ENCODE measurements at places on chromosomes 6 and 20. TPM values are rescaled to one million over a fixed set of nuclear protein-coding genes. Genes with fewer than 3 reads are reported as not detected.

DNA sequence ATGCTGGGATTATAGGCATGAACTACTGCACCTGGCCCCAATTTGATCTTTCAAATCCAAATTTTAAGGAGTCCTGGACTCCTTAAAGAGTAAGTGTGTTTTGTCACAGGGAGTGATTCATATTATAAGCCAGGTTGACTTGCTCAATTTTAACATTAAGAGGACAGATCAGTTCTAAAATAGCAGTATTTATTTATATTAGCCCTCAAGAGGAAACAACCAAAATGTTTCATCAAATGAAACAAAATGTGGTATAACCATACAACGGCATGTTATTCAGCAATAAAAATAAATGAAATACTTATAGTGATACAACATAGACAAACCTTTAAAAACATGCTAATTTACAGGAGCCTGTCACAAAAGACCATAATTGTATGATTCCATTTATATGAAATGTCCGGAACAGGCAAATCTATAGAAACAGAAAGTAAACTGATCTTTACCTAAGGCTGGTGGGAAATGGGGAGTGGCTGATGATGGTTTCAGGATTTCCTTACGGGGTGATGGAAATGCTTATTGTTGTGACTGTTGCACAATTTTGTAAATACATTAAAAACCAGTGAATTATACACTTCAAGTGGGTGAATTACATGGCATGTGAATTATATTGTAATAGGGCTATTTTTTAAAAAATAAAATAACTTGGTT is 637.4 kb downstream of the MMUT start:
- H3K27me3 ChIP-seq: no peaks in the 10 kb centered on the region
- H3K27ac ChIP-seq: no peak overlapping the region
- DNase-seq: no peak
- H3K4me1 ChIP-seq: no peaks in the 10 kb centered on the region

DNA sequence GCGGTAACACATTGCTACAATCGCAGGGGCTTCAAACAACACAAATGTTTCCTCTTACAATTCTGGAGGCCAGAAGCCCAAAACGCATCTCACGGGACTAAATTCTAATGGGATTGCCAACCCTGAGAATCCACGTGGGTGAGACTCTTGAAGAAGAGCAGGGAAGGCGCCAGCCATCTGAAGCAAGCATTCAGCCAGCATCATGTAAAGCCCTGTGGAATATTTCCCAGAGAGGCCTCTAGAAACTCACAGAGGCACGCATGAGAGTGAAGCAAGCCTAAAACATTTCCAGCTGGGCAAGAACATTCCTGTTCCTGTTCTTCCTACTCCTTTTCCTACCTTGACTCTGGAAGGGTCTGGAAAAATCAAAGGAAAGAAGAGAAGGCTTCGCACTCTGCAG is 19.6 kb upstream of the FNDC1 start:
- H3K4me3 ChIP-seq: no peak overlapping the region
- no peaks in the 10 kb centered on the region for H3K4me1 ChIP-seq
- DNase-seq: no peak
- no peaks in the 10 kb centered on the region for H3K36me3 ChIP-seq

DNA sequence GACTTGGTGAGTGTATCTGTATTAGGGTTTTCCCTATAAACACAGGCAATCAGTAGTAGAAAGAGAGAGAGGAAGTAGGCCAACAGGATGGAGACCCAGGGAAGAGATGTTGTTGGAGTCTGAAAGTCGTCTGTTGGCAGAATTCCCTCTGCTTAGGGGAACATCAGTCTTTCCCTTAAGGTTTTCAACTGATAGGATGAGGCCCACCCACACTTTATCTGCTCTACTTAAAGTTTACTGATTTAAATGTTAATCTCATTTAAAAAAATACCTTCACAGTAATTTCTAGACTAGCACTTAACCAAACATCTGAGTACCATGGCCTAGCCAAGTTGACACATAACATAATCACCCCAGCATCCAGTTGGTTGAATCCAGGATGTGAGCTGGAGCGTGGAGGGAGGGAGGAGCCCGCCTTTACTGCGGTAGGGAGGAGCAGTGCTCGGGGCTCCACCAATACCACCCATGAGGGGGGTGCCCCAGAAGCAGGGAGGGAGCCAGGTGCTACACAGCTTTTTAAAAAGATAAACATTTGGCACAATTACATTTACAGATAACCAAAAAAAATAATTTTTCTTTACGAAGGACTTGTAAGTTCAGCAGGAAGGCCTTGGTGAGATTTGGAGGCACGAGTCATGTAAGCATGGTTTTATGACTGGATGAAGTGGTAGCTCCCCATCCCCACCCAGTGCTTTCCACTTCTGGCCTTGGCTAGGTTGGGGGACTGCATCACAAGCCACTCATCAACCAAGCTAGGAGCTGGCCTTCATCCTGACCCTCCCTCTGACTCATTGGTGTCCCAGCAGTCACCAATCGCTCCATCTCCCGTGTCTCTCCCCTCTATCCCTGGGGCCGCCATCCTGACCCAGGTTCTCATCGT is 18.4 kb upstream of the SNX9 start:
- no peaks in the 10 kb centered on the region for H3K36me3 ChIP-seq
- no peak overlapping the region for H3K4me3 ChIP-seq
- H3K27ac ChIP-seq: no peak overlapping the region
- no peak for DNase-seq
- H3K4me1 ChIP-seq: no peaks in the 10 kb centered on the region

- no peak overlapping the region for H3K27ac ChIP-seq
- H3K4me1 ChIP-seq: no peaks in the 10 kb centered on the region
- DNase-seq: no peak
- H3K4me3 ChIP-seq: no peak overlapping the region
- no peaks in the 10 kb centered on the region for H3K36me3 ChIP-seq
- peaks cover 12% of the 10 kb centered on the region for H3K27me3 ChIP-seq
Measured at GRCh38 chr20:61476956-61477355, 224.9 kb downstream of the CDH4 start.

DNA sequence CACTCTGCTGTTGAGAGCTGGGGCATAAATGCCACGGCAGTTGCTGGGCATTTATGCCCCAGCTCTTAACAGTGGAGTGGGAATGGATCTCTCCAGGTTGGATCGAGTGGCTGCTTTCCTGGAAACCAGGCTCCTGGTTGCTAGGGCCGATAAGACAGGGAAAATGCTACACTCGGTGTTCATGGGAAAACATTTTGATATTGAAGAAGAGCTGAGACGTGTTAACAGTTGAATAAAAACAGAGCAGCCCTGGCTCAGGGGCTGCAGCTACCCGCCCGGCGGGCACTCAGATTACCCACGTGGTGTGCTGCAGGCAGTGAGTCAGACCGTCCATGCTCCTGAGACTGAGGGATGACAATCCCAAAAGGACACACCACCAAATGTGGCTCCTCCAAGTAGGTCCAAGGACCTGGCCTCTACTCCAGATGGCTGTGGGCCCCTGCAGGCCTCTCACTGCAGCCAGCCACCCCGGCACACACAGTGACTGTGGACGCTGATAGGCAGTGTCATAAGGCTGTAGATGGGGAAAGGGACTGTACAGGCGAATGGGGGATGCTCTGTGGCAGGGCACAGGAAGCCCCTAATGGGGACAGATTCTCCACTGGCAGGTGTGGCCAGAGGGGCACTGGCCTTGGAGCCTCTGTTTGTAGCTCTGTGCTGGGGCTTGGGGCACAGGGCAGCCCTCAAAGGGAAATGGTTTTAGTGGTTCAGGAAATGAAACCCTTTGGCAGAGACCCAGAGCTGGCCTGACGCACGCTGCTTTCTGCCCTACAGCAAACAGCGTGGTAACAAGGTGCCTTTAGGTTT is 237.8 kb downstream of the LY86 start:
- H3K27ac ChIP-seq: peak overlapping the region; percentile 24
- H3K4me1 ChIP-seq: peaks cover 12% of the 10 kb centered on the region
- H3K4me3 ChIP-seq: no peak overlapping the region
- peak; percentile 77 for DNase-seq

DNA sequence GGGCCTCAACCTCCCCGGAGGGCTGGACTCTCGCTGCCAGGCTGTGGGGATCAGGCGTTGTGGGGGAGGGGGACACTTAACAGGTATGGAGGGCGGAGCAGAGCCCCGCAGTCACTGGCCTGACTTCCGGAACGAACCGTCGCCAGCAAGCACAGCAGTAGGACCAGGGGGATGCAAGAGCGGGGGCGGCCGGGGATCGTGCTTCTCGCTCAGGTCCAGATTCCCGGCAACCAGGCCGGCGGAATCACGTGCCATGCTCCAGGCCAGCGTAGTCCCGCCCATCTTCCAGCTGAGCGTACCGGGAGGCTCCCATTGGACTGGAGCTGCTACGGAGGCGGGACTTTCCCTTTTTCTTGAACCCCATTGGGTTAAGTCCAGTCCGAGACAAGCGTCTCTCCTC is 10.0 kb upstream of the POU5F1 start:
- no peaks in the 10 kb centered on the region for H3K27me3 ChIP-seq
- H3K4me1 ChIP-seq: peaks cover 3% of the 10 kb centered on the region
- peak overlapping the region; percentile 47 for H3K4me3 ChIP-seq

- peak overlapping the region; percentile 32 for H3K4me3 ChIP-seq
- H3K36me3 ChIP-seq: no peaks in the 10 kb centered on the region
- H3K27me3 ChIP-seq: no peaks in the 10 kb centered on the region
Measured at GRCh38 chr20:57747861-57748481, 38.2 kb upstream of the PMEPA1 start.

GRCh38 chr6:105321207-105321606 is 81.7 kb downstream of the PREP start:
- no peak overlapping the region for H3K4me3 ChIP-seq
- H3K27me3 ChIP-seq: no peaks in the 10 kb centered on the region
- no peak for DNase-seq
- peaks cover 44% of the 10 kb centered on the region for H3K36me3 ChIP-seq
- no peak overlapping the region for H3K27ac ChIP-seq
- H3K4me1 ChIP-seq: no peaks in the 10 kb centered on the region

DNA sequence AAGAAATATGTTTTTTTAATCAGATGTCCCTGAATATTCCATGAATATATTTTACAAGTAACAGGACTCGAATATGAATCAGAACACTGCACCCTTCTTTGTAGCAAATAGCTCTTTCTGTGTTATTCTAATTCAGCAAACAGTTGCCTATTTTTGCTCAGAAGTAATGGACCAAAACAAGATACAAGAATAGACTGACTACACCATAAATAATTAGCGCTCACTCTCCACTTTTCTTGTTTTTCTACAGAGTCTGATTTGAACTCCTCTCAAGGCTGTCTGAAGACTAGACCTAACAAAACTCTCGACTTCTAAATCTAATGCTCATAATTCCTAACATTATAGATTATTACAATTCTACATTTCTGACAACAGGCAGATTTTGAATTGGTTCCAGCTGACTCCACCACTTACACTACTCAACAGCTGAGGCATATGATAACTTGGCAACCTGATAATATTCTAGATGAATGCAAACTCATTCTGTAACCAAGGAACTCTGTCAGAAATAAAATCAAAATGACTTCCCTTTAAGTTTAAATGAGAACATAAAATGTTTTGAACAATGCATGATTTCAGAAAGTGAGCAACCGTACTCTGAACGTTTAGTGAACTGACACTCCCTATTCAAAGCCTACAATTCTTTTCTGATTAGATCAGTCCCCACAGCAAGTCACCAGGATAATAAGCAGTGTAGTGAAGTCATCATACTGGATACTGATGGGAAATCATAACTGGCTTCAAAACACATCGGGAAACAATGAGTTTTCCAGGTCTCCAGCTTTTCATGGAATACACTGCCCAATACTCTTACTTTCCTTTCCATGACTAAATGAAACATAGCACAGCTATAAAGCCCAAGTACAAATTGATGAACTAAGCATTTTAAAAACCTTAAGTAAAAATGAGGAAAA is 114.2 kb upstream of the BEND6 start:
- no peak overlapping the region for H3K4me3 ChIP-seq
- DNase-seq: no peak
- H3K4me1 ChIP-seq: no peaks in the 10 kb centered on the region
- H3K27me3 ChIP-seq: no peaks in the 10 kb centered on the region

DNA sequence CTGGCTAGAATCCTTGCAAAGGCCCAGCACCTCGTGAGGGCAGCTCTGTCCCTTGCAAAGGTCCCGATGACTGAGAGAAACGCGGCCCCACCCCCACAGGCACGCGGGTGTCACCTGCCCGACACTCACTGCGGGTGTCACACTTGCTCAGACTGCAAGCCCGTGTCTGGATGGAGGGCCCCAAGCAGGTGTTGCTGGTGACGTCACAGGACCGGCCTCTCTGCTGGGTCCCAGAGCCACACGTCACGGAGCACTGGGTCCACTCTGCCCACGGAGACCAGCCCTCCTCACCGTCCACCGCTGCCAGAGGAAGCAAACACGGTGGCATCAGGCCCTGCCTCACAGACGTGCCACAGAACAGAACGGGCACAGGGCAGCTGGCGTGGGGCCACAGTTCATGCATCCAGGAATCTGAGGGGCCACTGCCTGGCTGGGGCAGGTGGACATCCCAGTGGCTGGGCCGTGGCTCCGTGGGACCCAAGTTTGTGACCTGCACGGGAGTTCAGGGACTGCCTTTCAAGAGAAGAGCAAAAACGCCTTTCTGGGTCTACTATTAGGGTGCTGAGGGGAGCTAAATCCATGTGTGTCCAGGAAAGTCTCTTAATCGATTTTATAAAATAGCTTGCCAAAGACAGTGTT is 16.0 kb downstream of the THBS2 start:
- no peak for DNase-seq
- no peaks in the 10 kb centered on the region for H3K27me3 ChIP-seq
- H3K4me1 ChIP-seq: no peaks in the 10 kb centered on the region
- H3K27ac ChIP-seq: no peak overlapping the region
- no peaks in the 10 kb centered on the region for H3K36me3 ChIP-seq

- no peak overlapping the region for H3K4me3 ChIP-seq
- no peaks in the 10 kb centered on the region for H3K27me3 ChIP-seq
- H3K27ac ChIP-seq: no peak overlapping the region
Measured at GRCh38 chr6:75171567-75171966, 34.3 kb downstream of the COL12A1 start.

- H3K4me3 ChIP-seq: peak overlapping the region; percentile 83
- no peaks in the 10 kb centered on the region for H3K36me3 ChIP-seq
- no peaks in the 10 kb centered on the region for H3K27me3 ChIP-seq
- H3K27ac ChIP-seq: peak overlapping the region; percentile 90
- H3K4me1 ChIP-seq: peaks cover 22% of the 10 kb centered on the region
Measured at GRCh38 chr20:64254571-64255360, 782 bp upstream of the PCMTD2 start.

The POM121L2 gene
- not detected for total RNA-seq

The HLA-DQA1 gene
- 111 TPM for total RNA-seq

The PLCB1 gene
- total RNA-seq: 12.4 TPM

The ISM1 gene
- total RNA-seq: 4.1 TPM

All from upper lobe of right lung (tissue), 1 donor.